ENCODE measurements at places on chromosomes 1 and 21.

GRCh38 chr1:223425550-223425949 is 32.3 kb downstream of the CCDC185 start:
- peak; percentile 26 for DNase-seq

DNA sequence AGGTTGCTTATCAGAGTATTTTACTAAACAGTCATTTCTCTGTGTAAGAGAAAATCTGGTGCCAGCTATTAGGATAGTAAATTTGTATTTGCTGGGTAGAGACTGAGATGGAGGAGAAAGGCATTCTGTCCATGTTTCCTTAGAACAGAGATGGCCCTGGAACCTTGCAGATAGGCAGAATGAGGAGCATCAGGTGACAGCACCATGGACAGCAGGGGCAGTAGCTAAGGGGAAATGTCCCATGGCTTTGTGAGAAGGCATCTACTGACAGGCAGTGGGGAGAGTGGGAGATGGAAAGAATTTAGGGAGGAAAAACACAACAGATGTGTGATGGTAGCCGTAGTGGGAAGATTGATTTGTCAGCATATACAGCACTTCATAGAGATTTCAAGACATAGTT is 105.0 kb downstream of the PRRX1 start:
- peak; percentile 13 for DNase-seq

- DNase-seq = no peak
Observed at GRCh38 chr1:218556016-218556415, 210.9 kb downstream of the TGFB2 start.

DNA sequence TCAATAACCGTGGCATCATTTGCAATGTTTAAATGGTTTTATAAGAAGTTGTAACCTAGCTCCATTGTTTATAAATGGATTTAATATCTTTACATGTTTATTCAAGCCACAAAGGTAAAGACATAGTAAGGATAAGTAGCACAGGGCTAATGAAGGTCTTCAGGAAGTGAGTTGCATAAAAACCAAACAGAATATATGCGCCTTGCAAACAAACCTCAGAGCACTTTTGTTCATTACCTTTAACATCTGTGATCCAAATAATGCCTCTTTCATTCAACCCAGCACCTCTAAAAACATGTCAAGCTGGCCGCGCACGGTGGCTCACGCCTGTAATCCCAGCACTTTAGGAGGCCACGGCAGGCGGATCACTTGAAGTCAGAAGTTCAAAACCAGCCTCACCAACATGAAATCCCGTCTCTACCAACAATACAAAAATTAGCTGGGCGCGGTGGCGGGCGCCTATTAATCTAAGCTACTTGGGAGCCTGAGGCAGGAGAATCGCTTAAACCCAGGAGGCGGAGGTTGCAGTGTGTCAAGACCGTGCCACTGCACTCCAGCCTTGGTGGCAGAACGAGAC is 25.3 kb downstream of the BRINP3 start:
- DNase-seq = no peak
